ENCODE measurements at places on chromosomes 11 and 22.

- no peak for DNase-seq
Measured at GRCh38 chr11:86625981-86626380, 46.4 kb downstream of the ME3 start.

DNA sequence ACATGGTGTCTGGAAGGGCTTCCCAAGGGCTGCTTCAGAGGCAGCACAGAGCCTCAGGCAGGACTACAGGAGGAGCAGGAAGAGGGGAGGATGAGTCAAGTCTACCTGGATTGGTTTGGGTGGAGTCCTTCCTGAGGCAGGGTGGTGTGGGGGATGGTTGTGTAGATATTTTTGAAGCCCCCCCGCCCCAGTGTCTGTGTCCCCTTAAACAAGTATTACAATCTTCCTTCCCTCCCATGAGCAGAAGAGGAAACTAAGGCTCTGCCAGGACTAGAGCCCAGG, 34.7 kb upstream of the FCHSD2 start:
- no peak for DNase-seq

DNA sequence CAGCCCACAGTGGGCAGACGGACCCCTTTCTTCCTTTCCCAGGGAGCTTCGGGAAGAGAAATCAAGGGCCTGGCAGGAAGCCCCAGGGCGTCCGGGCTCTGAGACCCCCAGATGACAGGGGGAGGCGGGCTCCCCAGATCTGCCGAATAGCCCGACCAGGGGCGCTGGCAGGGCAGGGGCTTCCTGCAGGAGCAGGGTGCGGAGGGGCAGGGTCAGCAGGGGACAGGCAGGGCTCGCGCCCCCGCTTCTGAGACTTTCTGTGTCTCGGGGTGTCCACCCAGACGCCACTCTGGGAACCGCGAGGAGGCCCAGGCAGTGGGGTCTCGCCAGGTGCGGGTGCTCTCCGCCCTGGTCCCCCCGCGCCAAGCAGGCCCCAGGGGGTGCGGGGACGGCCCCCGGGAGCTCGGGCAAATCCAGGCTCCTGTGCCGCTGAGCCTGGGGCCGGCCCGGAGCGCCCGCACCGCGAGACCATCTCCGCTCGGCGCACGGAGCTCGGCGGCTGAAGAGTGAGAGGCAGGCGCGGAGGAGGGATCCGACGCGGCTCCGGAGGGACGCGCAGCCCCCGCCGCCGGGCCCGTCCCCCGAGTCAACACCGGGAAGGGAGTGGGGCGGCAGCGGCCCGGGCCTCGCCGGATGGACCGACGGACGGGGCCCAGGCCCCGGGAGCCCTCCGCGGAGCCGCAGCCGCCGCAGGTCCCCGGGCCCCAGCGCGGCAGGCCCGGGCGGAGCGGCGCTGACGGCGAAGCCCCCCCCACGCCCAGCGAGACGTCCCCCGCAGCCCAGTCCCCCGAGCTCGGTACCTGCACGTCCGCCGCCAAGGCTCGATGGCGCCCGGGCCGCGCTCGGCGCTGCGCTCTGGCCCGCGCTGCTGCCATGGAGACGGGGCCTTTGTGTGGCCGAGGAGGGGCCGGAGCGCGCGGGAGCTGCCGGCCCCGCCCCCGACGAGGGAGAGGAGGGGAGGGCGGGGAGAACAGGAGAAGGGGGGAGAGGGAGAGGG, at the start of gene PLXNB2:
Gene PLXNB2 (minus strand): TSS at position 894 of the 997 bp plus-strand sequence. CDS start 17,062 bp downstream, outside the sequence.
- peak; percentile 82 for DNase-seq

- no peak for DNase-seq
Measured at GRCh38 chr11:122354025-122354697, 238.1 kb upstream of the BLID start.

- DNase-seq, result no peak
Measured at GRCh38 chr22:17928391-17928790, 96.0 kb downstream of the MICAL3 start.

- DNase-seq, result no peak
Measured at GRCh38 chr22:50712341-50713007, 25.5 kb upstream of the ACR start.

DNA sequence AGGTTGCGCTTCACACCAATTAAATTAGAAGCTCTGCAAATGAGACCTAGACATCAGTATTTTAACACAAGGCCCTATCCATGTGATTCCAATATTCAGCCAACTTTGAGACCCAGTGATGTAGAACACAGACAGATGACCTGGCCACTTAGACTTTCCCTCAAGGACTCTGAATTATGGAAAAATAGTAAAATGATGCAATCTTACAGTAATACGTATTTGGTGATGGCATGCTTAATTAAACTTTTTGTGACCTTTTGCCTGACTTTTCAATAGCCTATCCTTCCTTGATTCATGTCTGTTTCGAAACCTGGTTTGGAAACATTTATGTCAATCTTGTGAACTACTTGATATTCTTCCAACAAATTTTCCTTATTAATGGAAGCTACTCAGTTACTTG, 521.2 kb downstream of the KCNA4 start:
- no peak for DNase-seq

- no peak for DNase-seq
Measured at GRCh38 chr22:43377548-43377895, 34.3 kb upstream of the MPPED1 start.
